ENCODE measurements at places on chromosomes 3 and 15.

DNA sequence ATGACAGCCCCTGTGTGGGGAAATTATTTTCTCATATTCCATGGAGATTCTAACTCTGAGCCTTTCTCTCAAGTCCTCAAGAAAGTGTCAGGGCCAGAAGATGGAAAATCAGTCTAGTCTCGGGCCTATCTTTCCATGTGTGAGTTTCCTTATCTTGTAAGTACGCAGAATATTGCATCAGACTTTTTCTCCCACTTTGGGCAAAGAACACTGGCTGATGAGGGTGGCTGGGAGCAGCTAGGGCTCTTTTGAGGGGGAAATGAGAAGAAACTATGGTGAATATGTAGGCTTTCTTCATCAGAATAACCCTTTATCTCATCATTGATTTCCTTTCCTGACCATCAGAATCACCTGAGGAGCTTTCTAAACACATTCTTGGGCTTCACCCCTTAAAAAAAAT, 264.0 kb downstream of the CLSTN2 start:
- no peak for DNase-seq

DNA sequence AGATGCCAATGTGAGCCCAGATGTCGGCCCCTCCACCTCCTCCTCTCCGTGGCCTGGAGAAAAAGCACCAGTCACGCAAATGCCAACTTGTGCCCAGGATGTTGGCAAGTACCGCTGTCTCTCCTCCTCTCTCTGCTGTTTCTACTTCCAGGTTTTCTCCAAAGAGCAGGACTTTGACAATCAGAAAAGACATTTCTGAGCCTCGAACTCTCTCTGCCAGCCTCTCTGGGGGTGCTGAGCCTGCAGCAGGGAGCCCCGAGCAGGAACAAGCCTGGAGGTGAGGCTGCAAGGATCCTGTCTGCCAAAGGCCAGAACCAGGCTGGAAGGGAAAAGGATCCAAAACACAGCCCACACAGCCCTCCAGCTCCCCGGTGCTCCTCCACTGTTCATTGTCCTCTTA, 89.7 kb downstream of the SEC22A start:
- DNase-seq, result no peak

DNA sequence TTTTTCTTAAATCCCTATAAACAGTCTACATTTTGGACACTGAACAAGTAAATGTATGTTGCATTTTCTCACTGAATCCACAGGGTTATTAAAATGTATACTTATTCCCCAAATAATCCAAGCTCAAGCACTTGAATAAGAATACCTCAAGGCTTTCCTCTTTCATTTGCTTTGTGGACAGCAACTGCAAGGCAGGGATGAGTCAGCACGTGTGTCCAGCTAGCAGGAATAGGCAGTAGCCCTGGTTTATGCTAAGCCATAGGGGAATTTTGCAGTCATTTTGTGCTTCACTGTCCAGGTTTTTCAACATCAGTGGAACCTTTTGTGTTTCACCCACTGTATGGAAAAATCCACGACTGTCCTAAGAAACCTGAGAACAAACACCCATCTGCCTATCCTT, 96.7 kb upstream of the KCNMB2 start:
- DNase-seq, result no peak

DNA sequence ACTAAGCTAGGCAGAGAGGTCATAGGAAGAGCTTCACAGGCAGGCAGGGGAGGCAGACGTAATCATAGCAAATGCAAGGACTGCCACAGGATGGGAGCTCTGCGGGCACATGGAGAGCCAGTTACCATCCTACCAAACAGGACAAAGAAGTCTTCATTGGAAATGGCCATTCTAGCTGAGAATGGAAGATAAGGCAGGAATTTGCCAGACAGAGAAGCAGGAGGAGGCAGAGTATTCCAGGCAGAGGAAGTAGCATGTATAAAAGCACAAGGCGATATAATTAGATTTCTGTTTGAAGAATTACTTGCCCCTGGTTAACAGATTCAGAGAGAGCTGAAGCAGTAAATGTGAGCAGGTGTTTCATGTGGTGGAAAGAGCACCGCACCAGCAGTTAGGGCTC, 3.5 kb upstream of the SEMA5B start:
- no peak for DNase-seq

DNA sequence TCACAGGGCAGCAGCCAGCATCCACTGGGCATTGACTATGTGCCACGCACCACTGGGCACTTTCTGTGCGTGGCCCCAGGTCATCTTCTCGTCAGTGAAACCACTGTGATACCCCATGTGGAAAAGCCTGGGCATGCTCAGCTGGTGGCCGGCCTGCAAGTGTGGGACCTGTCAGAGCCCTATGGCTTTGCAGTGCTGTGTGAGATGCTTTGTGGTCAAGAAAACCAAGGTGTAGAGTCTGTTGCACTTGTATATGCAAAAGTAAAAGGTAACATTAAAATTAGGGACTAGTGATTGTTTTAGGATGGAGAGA, 69.5 kb downstream of the PGPEP1L start:
- DNase-seq, result no peak

- no peak for DNase-seq
These were observed 39.2 kb downstream of the CCK start for GRCh38 chr3:42226470-42227425.

- no peak for DNase-seq
These were observed 18.4 kb upstream of the MCF2L2 start for GRCh38 chr3:183446838-183447205.

GRCh38 chr3:122957707-122958689, 69.6 kb downstream of the SEMA5B start:
- DNase-seq, result no peak

All from activated effector memory CD4-positive, alpha-beta T cell treated with anti-CD3 and anti-CD28 coated beads, Interleukin-2, amount 50 U/mL, for 16 hours (primary cell).